Ureter (tissue), 1 donor: ENCODE measurements at places on chromosomes 7 and 10. TPM values are rescaled to one million over a fixed set of nuclear protein-coding genes. Genes with fewer than 3 reads are reported as not detected.
A peak's percentile ranks its signal among the peaks of the same experiment; 100 is the strongest.

- DNase-seq, result no peak
Observed at GRCh38 chr7:52726493-52726892, 308.9 kb upstream of the POM121L12 start.

GRCh38 chr7:92057375-92057774, 76.9 kb downstream of the CYP51A1 start:
- DNase-seq, result peak; percentile 57

DNA sequence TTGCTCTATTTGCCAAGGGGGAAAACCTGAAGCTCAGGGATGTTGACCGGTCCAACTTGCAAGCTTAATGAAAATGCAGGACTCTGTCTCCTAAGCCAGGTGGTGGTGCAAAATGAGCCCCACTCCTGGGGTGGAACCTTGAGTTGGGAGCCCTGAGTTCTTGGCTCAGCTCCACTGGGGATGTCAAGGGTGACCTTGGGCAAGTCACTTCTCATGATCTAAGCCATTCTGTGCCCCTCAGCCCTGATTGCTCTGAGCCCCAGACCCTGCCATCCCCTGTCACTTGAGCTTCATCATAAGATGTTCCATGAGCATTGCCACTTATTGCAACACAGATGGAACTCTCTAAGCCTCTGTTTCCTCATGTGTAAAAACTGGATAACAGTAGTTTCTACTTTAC, 33.9 kb downstream of the MYL10 start:
- peak; percentile 3 for DNase-seq

DNA sequence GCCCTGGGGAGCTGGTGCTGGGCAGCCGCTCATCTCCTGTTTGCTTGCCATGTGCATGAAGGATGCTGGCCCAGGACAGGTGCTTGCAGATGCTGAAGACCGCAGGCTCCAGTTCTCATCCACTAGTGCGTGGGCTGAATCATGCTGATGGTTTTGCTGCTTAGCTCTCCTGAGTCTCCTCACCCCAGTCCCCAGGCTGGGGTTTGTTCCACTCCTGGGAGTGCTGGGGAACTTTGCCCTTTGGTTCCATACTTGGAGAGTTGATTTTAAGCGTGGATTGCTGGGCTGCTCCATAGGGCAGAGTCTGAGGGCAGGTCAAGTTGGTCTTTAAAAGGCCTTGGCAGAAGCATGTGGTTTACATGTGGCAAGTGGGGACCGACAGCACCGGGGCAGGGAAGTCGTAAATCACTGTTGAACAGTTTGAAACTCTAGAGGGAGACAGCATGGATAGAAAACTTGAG, 9.1 kb downstream of the DYNC2I1 start:
- no peak for DNase-seq

GRCh38 chr7:2952316-2952715, 91.4 kb downstream of the CARD11 start:
- DNase-seq, result no peak

The MTERF1 gene
- total RNA-seq, result 20.4 TPM

The STEAP4 gene
- total RNA-seq, result 105 TPM

The VPS50 gene
- total RNA-seq, result 42.7 TPM

The VWDE gene
- 2.6 TPM for total RNA-seq
